ENCODE measurements at places on chromosomes 4 and X.

DNA sequence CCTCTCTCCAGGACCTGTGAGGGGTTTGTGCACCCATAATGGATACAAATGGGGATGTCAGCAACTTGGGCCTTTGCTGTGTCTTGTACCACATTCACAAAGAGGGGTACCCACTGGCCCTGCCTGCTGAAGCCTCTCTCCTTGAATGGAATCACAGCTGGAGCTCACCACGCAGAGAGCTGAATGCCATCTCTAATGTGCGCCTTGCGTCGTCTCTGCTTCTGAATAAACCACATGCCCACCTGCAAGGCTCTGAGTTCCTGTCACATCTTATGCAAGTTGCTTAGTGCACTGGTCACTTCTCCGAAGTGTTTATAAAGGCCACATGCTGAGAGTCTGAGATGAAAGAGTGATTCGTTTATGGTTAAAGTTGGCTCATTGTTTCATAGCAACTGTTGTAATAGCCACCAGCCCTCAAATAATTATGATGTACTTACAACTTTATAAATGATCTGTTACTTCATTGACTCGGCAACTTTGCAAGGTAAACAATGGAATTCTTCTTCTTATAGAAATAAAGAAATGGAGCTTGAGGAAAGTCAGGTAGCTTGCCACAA lies 6.2 kb upstream of the PUDP start:
- DNase-seq = no peak

- no peak for DNase-seq
These were observed 44.6 kb upstream of the KLHL34 start for GRCh38 chrX:21702725-21703124.

DNA sequence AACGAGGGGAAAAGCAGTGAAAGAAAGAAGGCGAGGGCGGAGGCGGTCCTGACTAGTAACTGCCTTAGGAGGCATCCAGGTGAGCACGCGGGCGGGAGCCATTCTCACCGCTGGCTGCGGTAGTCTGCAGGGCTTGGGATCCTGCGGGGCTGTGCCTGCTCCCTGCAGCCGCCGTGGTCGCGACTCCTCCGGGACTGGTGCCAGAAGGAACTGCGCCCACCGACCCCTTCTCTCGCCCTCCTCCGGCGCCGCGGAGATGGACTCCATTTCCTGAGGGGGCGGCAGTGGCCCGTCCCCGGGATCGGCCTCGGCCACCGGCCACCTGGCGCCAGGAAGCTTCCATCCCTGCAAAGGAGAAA lies 543 bp downstream of the NFXL1 start:
- peak; percentile 8 for DNase-seq

GRCh38 chr4:160038615-160039014 lies 935.7 kb downstream of the RAPGEF2 start:
- no peak for DNase-seq

- DNase-seq = no peak
These were observed 435.8 kb downstream of the SPRY1 start for GRCh38 chr4:123832173-123833026.

DNA sequence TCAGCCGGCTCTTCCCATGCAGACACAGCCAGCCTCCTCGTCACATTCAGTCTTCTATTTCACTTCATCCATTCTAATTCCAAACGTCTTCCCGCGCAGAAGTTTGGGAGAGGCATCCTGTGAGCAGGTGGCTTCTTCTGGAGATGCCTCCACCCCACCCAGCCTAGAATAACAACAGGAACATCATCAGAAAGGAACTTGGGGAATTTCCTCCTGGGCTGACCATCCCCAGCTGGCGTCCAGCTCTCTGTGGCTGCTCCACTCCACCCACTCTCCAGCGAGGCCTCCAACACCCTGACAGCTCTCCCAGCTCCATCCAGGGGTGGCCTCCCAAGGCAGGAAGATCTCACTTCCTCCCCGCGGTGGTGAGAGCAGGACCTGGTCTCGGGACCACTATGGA lies 5.5 kb upstream of the C4orf50 start:
- DNase-seq = no peak

GRCh38 chr4:112152521-112152920 lies 7.3 kb downstream of the FAM241A start:
- DNase-seq = peak; percentile 13

DNA sequence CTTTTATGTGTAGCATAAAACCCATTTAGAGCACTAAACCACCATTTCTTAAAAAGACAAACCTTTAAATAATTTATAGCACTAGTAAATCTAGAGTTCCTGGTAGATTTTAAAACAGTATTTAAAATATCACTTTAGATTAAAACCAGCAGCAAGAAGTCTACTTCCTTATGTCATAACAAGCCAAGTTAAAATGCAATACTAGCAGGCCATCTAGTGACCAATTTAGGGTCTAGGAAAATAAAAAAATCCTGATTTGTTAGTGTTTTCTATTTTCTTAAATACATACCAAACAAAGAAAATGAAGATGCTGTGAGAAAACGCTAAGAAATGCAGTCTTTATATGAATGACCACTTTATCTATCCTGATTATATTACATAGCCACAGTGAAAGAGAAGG lies 53.9 kb downstream of the PAPSS1 start:
- no peak for DNase-seq

- DNase-seq = no peak
These were observed 96.3 kb downstream of the ANK2 start for GRCh38 chr4:113145519-113146291.

GRCh38 chr4:81152839-81153713 lies 61.9 kb downstream of the PRKG2 start:
- DNase-seq = no peak

- no peak for DNase-seq
These were observed 74.0 kb downstream of the ATG4A start for GRCh38 chrX:108165383-108166111.

DNA sequence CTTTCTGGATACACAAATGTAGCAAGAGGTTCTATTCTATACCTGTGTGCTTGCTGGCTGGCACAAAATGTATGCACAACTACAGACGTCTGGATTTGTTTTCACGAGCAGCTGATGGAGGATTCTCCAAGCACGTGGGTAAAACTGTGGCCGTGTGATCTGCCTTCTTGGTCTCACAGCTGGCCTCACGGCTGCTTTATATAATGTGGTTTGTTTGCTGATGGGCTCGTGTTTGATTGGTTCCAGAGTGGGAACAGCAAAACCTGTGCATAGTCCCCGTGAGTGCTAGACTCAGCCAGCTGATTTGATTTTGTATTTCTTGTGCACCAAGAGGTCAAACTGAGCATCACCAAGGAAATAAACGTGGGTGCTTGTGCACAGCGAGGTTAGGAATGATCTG lies 262.6 kb upstream of the RPS6KA3 start:
- no peak for DNase-seq

DNA sequence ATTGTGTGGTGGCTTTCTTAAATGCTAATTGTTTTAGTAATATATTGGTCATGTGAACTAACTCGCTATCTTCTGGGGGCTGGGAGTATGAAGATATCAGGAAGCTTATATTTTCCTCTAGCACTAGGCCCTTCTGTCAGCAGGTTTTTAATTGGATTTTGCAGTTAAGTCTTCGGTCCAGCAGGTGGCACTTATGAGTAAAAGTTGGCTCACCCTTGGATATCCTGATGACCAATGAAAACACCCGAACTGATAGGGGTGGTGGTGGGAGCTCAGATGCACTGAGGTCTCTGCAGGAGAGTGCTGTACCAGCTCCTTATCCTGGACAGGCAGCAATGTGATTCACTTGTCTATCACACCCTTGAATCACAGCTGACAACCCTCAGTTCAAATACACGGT lies 1365.8 kb upstream of the DIAPH2 start:
- DNase-seq = no peak

DNA sequence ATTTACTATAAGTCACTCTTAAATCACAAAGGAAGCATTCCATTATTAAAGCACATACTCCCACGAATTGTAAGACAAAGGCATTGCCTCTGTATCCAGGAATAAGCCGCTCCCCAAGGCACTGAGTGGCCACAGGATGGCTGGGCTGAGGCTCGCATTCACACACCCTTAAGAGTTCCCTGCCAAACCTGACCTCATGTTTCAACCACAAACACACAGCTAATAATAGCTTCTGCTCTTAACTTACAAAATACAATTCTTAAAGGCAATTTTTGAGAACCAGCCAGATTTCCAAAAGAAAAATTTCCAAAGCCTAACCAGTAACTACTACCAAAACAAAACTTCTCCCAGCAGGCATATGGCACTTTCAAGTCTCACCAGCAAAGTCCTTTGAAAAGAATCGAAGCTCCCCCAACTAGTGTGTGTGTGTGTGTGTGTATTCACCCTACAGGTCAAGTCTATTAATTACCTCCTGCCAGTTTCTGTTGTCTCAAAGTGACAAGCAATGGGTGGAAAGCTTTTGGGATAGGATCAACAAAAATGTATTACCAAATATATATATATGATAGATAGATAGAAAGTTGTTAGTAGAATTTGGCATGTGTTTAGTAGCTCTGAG lies 36.0 kb downstream of the ARHGAP6 start:
- no peak for DNase-seq

- peak; percentile 17 for DNase-seq
These were observed 20.4 kb downstream of the USP46 start for GRCh38 chr4:52638717-52639116.

GRCh38 chr4:65646136-65646535 lies 24.2 kb downstream of the EPHA5 start:
- DNase-seq = no peak

GRCh38 chr4:108991551-108992328 lies 228.9 kb upstream of the ETNPPL start:
- DNase-seq = no peak

DNA sequence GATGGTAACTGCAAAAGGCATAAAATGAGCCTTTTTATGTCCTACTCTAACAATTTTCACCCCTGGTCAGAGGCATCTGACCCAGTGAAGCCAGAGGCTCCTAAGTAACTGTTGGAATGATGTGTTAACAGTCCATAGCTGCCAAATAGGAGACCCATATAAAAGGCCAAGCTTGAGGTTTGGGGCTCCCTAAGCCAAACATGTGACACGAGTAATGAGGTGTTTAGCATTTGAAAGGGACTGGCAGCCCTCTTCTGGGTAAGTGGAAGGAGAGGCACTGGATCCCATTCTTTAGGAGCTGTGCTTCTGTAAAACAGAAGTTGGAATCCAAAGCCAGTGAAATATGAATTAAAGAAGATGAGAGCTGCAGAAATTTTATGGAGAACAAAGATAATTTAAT lies 100.6 kb upstream of the PNPLA4 start:
- DNase-seq = no peak

GRCh38 chr4:7843831-7844593 lies 95.6 kb downstream of the AFAP1 start:
- peak; percentile 14 for DNase-seq

DNA sequence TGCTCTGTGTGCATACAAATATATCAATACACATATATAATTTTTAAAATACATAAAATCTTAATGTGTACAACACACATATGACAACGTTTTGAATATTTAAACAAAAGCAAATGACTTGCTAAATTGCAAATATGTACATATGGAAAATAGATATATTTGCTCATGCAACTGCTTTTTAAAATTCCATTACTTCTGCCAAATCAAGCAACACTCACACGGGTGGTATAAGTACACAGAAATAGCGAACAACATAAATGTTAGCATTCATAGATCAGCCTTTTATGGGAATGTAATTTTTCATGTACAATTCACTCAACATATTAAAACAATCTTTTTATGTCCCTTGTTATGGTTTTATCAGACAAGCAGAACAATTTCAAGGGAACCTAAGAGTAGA lies 116.3 kb downstream of the DMD start:
- DNase-seq = no peak

DNA sequence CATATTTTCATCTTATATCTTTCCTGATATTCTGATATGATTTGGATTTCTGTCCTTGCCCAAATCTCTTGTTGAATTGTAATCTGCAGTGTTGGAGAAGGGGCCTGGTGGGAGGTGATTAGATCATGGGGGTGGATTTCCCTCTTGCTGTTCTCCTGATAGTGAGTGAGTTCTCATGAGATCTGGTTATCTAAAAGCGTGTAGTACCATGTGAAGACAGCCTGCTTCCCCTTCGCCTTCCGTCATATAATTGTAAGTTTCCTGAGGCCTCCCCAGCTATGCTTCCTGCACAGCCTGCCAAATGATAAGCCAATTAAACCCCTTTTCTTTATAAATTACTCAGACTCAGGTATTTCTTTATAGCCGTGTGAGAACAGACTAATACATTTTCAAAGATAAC lies 77.2 kb downstream of the ANKRD50 start:
- DNase-seq = no peak

- DNase-seq = no peak
These were observed 38.0 kb upstream of the IL21 start for GRCh38 chr4:122658818-122659295.

- DNase-seq = no peak
These were observed 55.5 kb upstream of the MAGED1 start for GRCh38 chrX:51837921-51838320.

DNA sequence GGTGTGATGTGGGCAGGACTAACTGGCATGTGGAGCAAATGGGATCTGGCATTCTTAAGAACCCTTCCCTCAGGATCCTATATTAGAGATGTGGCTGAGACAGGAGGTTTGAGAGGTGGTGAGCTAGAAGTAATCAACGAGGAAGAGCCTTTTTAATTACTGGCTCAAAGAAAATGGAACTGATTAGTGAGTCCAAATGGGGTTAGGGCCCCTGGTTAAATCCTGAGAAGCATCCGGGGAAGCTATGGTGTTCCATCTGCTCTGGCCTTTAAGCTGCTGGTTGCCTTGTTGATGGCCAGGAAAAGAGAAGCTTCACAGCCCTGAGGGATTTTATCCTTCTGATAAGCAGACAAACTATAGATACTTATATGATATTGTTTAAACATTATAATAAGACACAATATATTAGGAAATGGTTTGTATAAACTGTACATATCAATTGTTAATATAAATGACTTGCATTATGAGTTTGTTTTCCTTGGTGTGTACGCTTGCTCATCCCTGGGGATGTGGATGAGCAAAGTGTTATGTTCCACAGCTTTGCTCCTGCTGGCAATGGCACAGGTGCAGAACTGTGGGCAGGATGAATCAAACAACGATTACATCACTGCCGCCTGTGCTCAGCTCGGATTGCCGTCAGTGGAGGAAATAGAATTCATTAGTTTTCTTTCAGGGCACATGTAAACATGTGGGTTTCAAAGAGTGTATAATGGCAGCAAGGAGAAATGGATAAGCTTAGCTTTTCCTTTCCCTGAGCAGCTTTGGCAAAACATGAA lies 328.6 kb upstream of the ARX start:
- no peak for DNase-seq

GRCh38 chr4:185286571-185286970 lies 77.2 kb downstream of the SNX25 start:
- DNase-seq = no peak

- DNase-seq = no peak
These were observed 7.8 kb upstream of the CLOCK start for GRCh38 chr4:55554453-55555030.

DNA sequence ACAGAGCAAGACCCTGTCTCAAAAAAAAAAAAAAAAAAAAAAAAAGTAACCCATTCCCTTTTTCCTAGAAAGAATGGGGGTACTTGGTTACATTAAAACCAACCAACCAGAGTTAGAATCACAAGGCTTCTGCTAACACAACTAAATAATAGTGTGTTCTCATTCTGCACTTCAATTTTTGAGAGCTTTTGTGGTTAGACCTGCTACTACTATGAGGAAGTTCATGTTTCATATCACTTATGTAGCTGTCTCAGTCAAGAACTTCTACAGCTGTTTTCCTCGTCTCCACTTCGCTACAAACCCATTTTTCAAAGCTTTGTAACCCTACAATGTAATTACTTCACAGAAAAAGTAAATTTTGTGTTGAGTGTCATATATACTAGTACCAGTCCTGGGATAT lies 58.3 kb downstream of the PDHA2 start:
- no peak for DNase-seq

GRCh38 chr4:147958489-147959065 lies 226.7 kb downstream of the ARHGAP10 start:
- DNase-seq = no peak

- DNase-seq = no peak
These were observed 9.1 kb downstream of the PPAT start for GRCh38 chr4:56426273-56426672.
